ENCODE measurements at places on chromosomes 7 and 10.

DNA sequence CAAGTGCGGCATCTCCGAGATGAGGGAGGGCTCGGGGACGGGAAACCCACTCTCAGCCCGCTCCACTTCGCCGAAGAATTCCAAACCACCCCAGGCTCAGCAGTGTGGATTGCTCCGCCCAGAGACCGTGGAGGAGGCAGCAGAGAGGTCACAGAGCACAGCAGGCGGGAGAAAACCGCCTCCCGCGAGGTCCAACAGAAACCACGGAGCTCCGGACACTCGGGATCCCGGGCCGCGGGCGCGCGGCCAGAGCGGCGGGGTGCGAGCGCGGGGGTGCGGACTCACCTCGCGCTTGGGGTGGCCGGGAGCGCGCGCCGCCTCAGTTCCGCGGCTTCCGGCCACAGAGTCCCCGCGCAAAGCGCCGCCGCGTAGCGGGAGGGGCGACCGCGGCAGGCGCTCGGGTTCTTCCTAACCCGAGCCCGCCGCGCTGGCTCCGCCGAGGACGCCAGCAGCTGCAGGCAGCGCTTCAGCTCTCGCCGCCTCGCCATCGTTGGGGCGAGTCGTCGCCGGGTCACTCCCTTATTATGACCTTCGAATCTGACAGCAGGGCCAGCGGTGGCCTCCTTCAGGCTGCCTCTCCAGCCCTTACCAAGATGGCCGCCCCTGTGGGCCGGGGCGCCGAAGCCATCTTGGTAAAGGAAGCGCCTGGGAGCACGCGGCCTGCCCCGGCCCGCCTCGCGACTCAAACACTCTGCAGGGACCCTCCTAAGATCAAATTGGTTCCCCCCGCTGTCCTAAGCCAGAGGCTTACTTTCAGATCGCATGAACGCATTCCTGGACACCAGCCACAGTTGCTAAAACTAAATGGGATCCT lies at the start of gene NAPEPLD:
TSS of gene NAPEPLD (minus strand) at position 106 of the 814 bp plus-strand sequence. CDS start 20,323 bp downstream, outside the sequence.
- peak; percentile 80 for DNase-seq

GRCh38 chr7:149725916-149726315 lies 47.5 kb downstream of the ZNF467 start:
- no peak for DNase-seq

DNA sequence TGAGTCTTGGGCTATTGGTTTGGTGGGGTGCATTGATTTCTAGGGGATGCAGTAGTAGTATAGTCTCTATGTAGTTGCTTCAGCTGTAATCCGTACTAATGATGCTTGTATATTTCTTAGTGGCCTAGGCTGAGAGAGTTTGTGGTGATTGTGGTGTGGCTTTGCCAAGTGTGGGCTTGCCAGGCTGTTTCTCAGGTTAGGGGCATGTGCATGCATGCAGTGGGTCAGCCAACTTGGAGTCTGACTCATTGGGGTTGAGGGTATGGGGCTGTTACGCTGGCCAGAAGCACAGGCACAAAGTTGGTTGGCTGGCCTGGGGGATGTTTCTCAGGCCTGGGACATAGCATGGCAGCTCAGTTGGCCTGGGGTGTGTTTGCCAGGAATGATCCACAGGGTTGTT lies 25.7 kb upstream of the PLA2G12B start:
- no peak for DNase-seq

- no peak for DNase-seq
These were observed 6.2 kb upstream of the PSTK start for GRCh38 chr10:122974023-122974422.

GRCh38 chr7:104175361-104175984 lies 32.3 kb downstream of the ORC5 start:
- no peak for DNase-seq

GRCh38 chr7:36100226-36100625 lies 52.8 kb upstream of the EEPD1 start:
- DNase-seq, result no peak

DNA sequence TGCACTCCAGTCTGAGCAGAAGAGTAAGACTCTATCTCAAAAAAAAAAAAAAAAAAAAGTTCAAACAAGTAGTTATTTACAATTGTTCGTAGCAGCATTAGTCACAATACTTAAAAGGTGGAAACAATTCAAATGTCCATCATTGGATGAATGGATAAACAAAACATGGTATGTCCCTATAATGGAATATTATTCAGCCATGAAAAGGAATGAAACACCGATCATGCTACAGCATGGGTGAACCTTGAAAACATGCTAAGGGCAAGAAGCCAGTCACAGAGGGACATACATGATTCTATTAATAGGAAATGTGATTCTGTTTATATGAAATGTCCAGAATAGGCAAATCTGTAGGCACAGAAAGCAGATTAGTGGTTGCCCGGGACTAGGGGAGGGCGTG lies 15.9 kb downstream of the DOCK1 start:
- no peak for DNase-seq

GRCh38 chr7:387132-388022 lies 97.4 kb downstream of the FOXL3 start:
- no peak for DNase-seq

GRCh38 chr7:3805151-3805550 lies 504.1 kb downstream of the SDK1 start:
- DNase-seq, result peak; percentile 28

- no peak for DNase-seq
These were observed 98.0 kb downstream of the CTBP2 start for GRCh38 chr10:125062227-125062913.

DNA sequence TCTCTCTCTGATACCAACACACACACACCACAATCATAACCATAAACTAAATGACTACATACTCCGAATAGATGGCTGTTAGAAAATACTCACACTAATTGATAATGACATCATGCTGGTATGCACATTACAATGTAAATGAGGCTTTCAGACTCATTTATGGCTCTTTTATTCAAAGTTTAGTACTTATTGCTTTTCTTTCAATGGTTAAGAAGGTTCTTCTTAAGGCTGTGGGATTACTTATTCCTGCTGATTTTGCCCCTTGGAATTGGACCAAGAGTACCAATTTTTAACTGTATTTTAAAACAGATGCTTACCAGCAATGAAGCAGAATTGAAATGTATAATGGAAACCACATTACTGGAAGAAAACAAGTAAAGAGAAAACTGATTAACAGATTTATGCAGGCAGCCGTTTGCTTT lies 20.6 kb upstream of the CABCOCO1 start:
- DNase-seq, result no peak

DNA sequence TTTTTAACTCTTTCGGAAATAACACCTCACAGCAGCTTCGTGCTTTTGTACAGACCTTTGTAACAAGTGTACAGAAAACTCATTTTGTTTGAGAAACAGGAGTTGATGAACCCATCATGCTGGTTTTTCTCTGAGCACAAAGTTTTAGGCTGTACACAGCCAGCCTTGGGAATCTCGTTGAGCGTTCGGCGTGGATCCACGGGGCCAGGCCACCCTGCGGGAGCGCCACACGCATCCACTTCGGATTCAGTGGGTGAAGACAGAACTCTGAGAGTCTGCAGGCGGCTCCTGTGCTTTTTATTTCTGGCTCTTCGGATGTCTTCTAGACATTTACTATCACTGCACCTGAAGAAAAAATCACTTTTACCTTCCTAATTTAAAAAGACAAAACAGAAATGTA lies 131.2 kb downstream of the SMURF1 start:
- DNase-seq, result no peak

DNA sequence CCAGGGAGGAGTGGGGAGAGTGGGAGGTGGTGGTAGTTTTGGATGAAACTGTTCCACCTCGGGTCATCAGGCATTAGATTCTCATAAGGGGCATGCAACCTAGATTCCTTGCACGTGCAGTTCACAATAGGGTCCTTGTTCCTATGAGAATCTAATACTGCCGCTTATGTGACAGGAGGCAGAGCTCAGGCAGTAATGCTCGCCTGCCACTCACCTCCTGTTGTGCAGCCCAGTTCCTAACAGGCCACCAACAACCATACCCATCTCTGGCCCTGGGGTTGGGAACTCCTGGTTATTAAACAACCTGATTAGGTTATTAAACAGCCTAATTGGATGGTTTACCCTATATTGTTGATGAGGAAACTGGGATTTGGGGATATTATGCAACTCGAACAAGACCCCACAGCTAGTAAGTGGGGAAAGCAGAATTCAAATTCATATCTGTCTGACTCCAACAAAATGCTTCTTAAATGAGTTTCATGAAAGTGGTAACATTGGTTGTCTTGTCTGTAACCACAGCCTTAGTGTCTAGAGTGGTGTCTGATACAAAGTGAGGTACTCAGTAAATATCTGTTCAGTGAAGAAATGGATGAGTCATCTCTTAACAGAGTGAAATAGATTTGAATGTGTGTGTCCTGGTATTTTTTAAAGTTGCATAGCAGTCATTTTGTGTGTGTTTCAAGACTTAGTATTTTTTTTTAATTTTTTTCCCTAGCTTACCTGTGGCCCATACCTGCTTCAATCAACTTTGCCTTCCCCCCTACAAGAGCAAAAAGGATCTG lies 101.6 kb downstream of the HECTD2 start:
- DNase-seq, result peak; percentile 44

GRCh38 chr7:91683823-91684222 lies 196.7 kb downstream of the MTERF1 start:
- peak; percentile 20 for DNase-seq

DNA sequence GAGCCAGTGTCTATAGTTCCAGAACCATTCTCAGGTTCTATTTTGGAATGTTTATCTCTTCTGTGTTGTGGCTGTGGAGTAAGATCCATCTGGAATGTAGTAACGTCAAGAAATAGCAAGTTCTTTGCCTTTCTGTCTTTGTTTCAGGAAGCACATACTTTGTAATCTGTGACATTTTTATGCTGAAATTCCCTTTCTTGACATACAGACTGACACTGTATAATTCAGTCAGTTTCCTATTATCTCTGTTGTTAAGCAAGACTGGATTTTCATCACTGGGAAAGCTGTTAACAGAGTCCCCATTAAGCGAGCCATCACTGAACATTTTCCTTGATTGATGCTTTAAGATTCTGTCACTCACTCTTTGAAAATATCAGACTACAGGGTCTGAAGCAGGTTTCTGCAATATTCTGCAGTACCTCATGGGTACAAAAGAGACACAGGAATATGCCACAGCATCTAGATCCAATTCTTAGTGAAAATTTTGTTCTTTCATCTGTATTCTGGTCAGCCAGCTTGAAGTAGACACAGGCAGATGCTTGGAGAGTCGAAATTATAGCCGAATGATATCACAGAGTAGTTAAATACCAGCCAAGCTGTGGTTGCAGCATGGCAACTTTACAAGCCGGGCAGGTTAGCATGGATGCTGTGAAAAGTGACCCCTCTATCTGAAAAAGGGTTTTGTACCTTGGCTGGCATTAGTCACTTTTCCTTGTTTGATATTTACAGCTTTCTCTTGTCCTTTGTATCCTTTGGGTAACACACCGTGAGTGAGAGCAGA lies 62.6 kb downstream of the CACNB2 start:
- DNase-seq, result no peak

DNA sequence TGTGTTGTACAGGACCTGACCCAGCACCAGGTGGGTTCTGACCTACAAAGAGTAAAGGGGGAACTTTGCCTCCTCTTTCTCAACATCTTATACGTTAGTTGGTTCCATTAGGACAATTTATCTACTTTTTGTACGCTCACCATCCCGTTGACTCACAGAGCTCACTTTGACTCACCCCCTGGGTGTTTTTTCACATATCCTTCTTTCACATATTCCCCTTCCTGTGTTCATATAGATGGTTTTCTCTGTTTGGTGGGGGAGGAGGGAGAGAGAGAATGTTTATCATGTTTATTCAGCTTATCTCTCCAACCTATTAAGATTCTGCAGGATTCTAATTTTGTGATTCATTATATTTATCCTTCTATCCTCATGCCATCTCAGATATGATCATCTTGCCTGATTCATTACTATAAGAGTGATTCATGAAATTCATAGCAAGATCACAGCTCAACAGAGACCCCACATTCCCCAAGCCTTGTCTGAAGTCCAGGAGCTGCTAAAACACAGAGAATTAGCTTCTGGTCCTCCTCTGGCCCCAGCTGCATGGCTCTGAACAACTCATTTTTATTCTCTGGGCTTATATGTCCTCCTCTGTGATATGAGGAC lies 37.2 kb downstream of the PRSS2 start:
- DNase-seq, result no peak

- DNase-seq, result peak; percentile 76
These were observed 43.1 kb upstream of the LBX1 start for GRCh38 chr10:101272229-101272868.

- no peak for DNase-seq
These were observed 8.0 kb downstream of the CDC14C start for GRCh38 chr7:48932126-48932910.

DNA sequence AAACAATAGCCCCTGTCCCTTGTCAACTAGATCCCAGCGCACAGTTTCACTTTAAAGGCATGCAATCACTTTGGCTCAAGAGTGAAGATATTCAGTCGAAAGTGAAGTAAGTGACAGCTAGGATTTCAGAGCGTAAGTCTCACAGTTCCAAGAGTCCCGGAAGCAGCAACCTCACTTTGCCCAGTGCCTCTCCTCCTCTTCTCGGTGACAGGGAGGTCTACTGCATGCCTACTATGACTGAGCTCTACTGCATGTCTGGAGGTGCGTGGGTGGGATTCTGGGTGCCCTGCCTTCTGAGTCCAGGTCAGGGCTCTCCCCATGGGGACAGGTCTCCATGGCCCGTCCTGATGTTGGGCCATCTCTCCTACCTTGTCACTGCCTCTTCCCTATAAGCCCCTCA lies 17.0 kb downstream of the PRKCQ start:
- DNase-seq, result no peak

GRCh38 chr10:78330884-78331283 lies 297.2 kb downstream of the RPS24 start:
- no peak for DNase-seq

DNA sequence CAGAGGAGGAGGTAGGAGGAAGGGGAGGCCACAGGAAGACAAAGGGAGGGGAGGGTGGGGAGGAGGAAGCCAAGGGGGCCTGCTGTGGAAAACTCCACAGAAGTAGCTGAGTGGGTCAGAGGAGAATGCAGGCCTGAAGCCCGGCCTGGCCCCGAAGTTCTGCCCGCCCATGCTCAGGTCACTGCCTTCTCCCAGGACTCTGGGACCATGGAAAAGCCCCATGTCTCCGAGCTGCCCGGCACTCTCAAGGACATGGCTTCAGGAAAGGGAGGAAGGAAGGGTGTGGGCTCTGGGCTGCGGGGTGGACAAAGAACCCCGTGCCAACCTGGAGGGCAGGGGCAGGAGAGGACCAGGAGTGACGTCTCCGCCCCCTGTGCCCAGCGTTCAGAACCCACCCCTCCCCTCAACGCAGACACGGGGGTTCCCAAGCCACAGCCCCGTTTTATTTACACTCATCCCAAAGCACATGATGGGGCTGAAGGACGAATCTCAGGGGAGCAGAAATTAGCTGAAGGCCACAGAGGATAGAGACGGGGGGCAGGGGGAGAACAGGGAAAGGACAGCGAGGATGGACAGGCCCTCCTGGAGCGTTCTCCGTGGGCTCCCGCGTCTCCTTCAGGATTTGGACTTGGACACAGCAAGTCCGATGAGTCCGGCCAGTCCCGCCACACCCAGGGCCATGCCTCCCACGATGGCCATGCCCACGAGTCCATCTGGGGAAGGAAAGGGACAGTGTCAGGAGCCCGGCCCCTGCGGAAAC lies 1.8 kb upstream of the CLDN15 start:
- DNase-seq, result no peak

- DNase-seq, result peak; percentile 78
These were observed 23.1 kb upstream of the ST7 start for GRCh38 chr7:116929914-116930913.
